Panc1 (cell line): ENCODE measurements at places on chromosomes 11 and 22. TPM values are rescaled to one million over a fixed set of nuclear protein-coding genes. Genes with fewer than 3 reads are reported as not detected.

Gene TRIM49
- total RNA-seq, result not detected

- H3K27ac ChIP-seq, result no peak overlapping the region
- no peaks in the 10 kb centered on the region for H3K27me3 ChIP-seq
- no peak for DNase-seq
- H3K4me1 ChIP-seq, result no peaks in the 10 kb centered on the region
These were observed 189.2 kb upstream of the ARHGAP20 start for GRCh38 chr11:110901441-110901840.

DNA sequence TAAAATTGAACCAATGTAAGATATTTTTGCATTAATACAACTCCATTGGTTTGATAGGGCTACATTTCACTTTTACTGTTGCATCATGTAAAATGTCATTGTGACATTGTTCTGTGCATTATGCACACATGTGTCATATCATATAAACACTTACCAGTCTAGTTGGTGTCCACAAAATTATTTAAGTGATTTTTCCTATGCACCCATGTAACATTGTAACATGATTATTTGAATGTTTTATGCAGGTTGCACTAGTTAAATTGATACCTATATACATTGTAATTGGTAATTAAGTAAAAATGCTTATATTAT is 9.6 kb upstream of the BIRC3 start:
- DNase-seq, result no peak
- no peaks in the 10 kb centered on the region for H3K27me3 ChIP-seq
- H3K36me3 ChIP-seq, result no peaks in the 10 kb centered on the region
- no peak overlapping the region for H3K4me3 ChIP-seq

DNA sequence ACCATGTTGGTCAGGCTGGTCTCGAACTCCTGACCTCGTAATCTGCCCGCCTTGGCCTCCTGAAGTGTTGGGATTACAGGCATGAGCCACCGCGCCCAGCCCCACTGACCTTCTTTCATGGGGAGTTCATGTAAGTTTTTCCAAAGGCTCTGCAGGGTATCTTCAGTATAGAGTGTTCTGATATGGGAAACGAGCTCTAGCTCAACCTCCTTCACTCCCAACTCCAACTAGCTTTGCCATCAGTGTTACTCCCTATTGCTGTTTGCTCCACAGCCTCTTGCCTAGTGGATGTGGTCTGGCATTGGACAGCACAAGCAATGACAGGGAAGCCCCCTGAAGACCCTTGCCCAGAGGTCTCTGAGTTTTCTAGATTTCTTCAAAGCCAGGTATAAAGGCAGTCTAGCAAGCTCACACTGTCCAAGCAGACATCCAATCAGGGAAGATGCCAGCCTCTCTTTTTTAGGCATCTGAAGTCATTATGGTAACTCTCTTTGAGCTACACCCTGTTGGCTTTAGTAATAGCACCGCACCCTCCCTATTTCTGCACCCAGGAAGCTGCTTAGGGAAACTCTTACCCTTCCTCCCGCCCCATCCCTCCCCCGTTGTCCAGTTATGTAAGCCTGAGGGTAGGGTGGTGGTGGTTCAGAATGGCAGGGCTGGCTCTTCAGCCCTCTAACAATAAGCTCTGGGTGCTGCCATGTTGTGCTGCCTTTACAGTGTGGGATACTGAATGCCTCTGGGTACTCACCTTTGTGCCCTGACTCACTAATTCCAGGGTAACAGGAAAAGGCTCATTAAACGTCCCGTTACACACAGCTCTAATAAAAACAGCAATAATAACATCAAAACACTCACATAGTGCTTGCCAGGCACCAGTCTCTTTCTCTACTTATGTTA is 41.4 kb upstream of the CLDN5 start:
- no peaks in the 10 kb centered on the region for H3K27me3 ChIP-seq
- no peaks in the 10 kb centered on the region for H3K36me3 ChIP-seq
- DNase-seq, result no peak

DNA sequence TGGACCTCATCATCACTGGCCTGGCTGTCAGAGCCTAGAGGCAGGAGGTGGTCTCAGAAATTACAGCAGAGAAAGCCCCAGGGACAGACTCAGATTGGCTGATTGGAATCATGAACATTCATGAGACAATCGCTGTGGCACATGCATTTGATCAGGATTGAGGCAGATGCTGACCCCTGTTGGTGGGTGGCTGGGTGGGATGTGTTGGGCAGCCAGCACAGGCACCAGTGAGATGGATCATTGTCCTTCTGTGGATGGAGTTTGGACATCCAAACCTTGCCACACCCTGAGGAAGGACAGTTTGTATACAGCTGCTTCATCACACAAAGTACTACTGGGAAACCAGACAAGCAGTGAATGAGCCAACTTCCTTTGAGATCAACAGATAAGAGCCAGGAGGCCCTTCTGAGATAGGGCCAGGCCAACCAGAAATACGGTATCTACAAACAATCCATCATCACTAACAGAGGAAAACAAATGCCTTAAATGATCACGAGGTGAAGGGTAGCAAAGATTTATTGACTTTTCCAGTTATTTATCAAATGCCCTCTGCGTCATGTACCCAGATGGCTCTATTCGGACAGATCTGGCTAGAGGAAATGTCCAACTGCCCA is 17.3 kb downstream of the COMMD9 start:
- H3K4me1 ChIP-seq, result no peaks in the 10 kb centered on the region
- DNase-seq, result no peak
- H3K36me3 ChIP-seq, result no peaks in the 10 kb centered on the region
- no peaks in the 10 kb centered on the region for H3K27me3 ChIP-seq
- H3K27ac ChIP-seq, result no peak overlapping the region

DNA sequence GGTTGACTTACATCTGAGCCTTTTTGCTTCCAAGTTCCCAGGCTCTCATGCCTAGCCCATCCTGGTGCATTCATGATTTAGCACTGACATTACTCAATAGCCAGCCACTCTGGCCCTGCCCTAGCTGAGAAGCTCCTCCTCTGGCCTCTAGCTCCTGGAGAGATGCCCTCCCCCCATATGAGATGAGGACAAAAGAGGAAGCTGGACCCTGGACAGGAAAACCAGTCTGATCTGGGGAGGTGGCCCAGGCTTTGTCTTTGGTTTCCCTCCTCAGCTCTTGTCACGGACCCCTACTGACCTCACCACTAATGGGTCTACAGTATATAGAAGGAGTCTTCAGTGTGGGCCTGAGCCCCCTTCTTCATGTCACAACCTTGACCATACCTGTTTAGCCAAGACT is 3.0 kb downstream of the RHOG start:
- H3K4me1 ChIP-seq, result peaks cover 43% of the 10 kb centered on the region
- DNase-seq, result no peak
- no peak overlapping the region for H3K4me3 ChIP-seq
- no peak overlapping the region for H3K27ac ChIP-seq
- no peaks in the 10 kb centered on the region for H3K27me3 ChIP-seq
- H3K36me3 ChIP-seq, result 0 out of 2 replicates have a peak, but pooled peaks cover 2% of the 10 kb centered on the region

DNA sequence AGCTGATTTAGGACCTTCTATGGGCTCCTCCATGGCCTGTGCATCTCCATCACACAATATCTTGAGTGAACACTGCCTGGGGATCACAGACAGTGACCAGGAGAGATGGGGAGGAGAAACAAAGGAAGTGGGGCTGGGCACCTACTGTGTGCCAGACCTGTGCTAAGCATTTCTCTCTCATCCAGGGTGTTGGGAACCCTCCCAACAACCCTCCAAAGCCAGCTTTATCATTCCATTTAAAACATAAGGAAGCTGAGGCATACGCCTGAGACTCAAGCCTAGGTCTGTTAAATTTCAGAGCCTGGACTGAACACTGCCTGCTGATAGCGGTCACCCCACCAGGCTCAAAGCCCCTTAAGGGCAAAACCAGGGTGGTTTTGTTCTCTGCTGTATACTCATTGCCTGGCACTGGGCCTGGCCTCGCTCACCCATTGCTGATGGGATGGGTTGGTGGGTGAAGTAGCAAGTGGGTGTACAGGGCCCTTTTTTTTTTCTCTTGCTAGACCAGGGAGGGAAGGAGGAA is 130.1 kb downstream of the MN1 start:
- no peak overlapping the region for H3K27ac ChIP-seq
- DNase-seq, result no peak
- no peaks in the 10 kb centered on the region for H3K27me3 ChIP-seq

- no peak for DNase-seq
- H3K4me3 ChIP-seq, result no peak overlapping the region
- no peak overlapping the region for H3K27ac ChIP-seq
- no peaks in the 10 kb centered on the region for H3K27me3 ChIP-seq
These were observed 30.9 kb upstream of the PDE3B start for GRCh38 chr11:14612694-14613093.

- H3K4me3 ChIP-seq, result no peak overlapping the region
- no peak overlapping the region for H3K27ac ChIP-seq
- DNase-seq, result no peak
- peaks cover 3% of the 10 kb centered on the region; the same call in 1 of the 2 replicates for H3K4me1 ChIP-seq
These were observed 13.0 kb downstream of the GALNT18 start for GRCh38 chr11:11608783-11609232.

DNA sequence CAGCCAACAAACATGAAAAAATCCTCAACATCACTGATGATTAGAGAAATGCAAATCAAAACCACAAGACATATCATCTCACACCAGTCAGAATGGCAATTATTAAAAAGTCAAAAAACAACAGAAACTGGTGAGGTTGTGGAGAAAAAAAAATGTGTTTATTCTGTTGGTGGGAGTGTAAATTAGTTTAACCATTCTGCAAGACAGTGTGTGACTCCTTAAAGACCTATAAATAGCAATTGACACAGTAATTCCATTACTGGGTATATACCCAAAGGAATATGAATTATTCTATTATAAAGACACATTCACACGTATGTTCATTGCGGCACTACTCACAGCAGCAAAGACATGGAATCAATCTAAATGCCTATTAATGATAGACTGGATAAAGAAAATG is 427.3 kb upstream of the CHORDC1 start:
- H3K27me3 ChIP-seq, result no peaks in the 10 kb centered on the region
- H3K4me1 ChIP-seq, result no peaks in the 10 kb centered on the region
- no peak for DNase-seq
- H3K27ac ChIP-seq, result no peak overlapping the region
- H3K36me3 ChIP-seq, result no peaks in the 10 kb centered on the region
